ENCODE measurements at places on chromosomes 16 and 17.

- peak; percentile 60 for DNase-seq
Observed at GRCh38 chr16:30786936-30787612, at the start of gene ZNF629. ZNF629 (minus strand) TSS chr16:30787205; CDS start chr16:30784482, 2,723 bp downstream.

- DNase-seq, result no peak
Observed at GRCh38 chr16:2913603-2914002, 1.9 kb downstream of the FLYWCH1 start.

- peak; percentile 17 for DNase-seq
Observed at GRCh38 chr16:49462362-49462988, 88.9 kb downstream of the C16orf78 start.

DNA sequence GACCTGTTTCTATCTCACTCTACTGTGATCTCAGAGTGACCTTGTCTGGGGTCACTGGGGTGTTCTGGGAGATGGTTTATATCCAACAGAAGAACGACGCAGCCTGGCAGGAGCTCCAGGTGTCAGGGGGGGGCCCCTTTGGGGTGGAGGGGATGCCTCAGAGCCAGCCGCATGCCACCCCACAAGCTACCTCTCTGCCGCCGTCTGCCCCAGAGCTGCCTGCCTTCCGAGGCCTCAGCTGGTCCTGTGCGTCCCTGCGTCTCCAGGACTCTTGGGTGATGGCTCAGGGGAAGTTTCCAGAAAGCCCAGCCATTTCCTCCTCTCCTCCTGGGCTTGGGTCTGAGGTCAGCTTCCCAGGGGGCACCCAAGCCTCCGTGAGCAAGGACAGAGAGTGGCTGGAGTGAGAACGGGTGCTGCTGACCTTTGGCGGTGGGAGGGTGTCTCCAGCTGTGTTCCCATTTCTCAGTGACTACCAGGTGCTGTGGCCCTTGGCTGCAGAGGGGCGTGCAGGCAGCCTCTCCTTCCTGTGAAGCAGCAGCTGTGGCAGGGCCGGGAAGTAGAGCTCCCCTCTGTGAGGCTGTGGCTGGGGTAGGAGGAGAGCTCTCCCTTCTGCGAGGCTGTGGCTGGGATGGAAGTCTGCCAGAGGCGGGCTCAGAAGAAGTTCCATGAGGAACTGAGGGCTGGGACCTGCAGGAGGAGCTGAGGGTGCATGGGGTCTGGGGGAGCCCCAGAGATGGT lies 19.8 kb downstream of the JPH3 start:
- no peak for DNase-seq

GRCh38 chr16:60907645-60908044 lies 1128.6 kb downstream of the CDH8 start:
- DNase-seq, result no peak

- DNase-seq, result no peak
Observed at GRCh38 chr16:20314575-20314974, 12.7 kb downstream of the GP2 start.

- DNase-seq, result no peak
Observed at GRCh38 chr17:7340179-7340578, 3.9 kb downstream of the ACAP1 start.
